ENCODE measurements at places on chromosomes 2 and 18. TPM values are rescaled to one million over a fixed set of nuclear protein-coding genes. Genes with fewer than 3 reads are reported as not detected.

The NGEF gene
- total RNA-seq: not detected

The ABCG8 gene
- not detected for total RNA-seq

The DOK6 gene
- total RNA-seq: not detected

The RIT2 gene
- total RNA-seq: not detected

The TSPYL6 gene
- not detected for total RNA-seq

The ATP8B1 gene
- total RNA-seq: 0.16 TPM

The CNRIP1 gene
- total RNA-seq: not detected

The ITGB6 gene
- not detected for total RNA-seq

The COL5A2 gene
- total RNA-seq: 0.08 TPM

The YPEL5 gene
- total RNA-seq: 27.3 TPM

The LCT gene
- 0.41 TPM for total RNA-seq

The FASTKD1 gene
- 50.3 TPM for total RNA-seq

The SLC8A1 gene
- total RNA-seq: 1.8 TPM

The MOGAT1 gene
- total RNA-seq: not detected

The KCNG2 gene
- total RNA-seq: not detected

The RGPD3 gene
- 0.16 TPM for total RNA-seq

The PAX8 gene
- total RNA-seq: 1.6 TPM

The STARD7 gene
- 216 TPM for total RNA-seq

The TNFRSF11A gene
- 22.9 TPM for total RNA-seq

The DES gene
- total RNA-seq: not detected

The CXCR1 gene
- not detected for total RNA-seq

The NEMP2 gene
- total RNA-seq: 11.7 TPM

The L3MBTL4 gene
- 0.26 TPM for total RNA-seq

The SPHKAP gene
- not detected for total RNA-seq

The DCDC2C gene
- not detected for total RNA-seq

The HOXD8 gene
- not detected for total RNA-seq

The PLCD4 gene
- 0.62 TPM for total RNA-seq

The TFPI gene
- total RNA-seq: 0.60 TPM

The TM4SF20 gene
- not detected for total RNA-seq

The ERFE gene
- total RNA-seq: not detected

The HOXD3 gene
- not detected for total RNA-seq

The DTNA gene
- total RNA-seq: not detected

The EMX1 gene
- total RNA-seq: not detected
